ENCODE measurements at places on chromosomes 3 and 15.

DNA sequence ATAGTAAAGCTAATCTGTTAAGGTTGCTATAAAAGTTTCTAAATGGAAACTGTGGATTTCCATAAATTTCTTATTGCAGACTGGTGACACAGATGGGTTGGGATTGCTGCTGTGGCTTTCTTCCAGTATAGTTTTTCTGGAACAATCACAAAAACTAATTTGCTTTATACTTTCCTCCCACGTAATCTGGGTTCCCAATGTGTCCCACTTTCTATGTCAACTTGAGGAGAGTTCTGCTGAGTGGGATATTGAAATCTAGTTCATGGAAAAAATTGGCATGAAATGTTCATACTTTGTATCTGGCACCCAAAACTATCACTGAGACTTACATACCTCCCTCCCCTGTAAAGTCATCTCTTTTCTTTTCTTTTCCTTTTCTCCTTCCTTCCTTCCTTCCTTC lies 126.8 kb downstream of the TGFBR2 start:
- DNase-seq = no peak

DNA sequence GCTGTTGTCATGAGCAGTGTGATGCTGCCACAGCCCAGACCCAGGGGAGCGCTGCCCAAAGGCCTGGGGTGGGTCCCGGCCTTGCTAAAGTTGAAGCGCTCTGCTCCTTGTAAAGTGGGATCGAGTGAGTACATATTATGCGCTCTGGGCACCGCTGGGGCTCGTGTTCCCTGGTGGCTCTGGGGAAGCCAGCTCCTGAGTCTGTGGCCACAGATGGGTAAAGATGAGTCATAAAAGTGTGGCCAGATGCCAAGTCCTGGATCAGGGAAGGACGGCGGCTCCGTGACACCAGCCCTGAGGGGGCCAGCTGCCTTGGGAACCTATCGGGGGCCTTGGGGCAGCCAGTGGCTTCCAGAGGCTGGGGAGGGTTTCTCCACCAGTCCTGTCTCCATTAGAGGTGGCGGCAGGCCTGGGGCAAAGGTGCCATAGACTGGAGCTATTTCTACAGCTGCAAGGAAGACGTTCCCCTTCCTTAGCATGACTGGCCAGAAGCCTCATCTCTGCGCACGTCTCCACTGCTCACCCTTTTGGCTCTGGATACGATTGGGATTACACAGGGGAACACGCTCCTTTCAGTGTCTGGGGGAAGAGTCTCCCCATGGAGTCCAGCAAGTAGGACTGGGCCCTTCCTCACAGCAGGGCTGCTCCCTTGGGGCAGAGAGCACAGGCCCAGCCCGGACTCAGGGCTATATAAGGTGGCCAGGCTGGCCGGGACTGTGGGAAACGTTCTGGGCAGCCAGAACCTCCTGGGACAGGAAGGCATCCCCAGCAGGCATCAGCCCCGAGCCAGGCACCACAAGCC lies 1.2 kb upstream of the ITIH4 start:
- peak; percentile 13 for DNase-seq

GRCh38 chr3:12400616-12401194 lies 83.6 kb upstream of the TSEN2 start:
- no peak for DNase-seq

- no peak for DNase-seq
Measured at GRCh38 chr3:31289584-31289983, 243.1 kb upstream of the STT3B start.

- no peak for DNase-seq
Measured at GRCh38 chr3:3296979-3297381, 117.5 kb upstream of the CRBN start.

DNA sequence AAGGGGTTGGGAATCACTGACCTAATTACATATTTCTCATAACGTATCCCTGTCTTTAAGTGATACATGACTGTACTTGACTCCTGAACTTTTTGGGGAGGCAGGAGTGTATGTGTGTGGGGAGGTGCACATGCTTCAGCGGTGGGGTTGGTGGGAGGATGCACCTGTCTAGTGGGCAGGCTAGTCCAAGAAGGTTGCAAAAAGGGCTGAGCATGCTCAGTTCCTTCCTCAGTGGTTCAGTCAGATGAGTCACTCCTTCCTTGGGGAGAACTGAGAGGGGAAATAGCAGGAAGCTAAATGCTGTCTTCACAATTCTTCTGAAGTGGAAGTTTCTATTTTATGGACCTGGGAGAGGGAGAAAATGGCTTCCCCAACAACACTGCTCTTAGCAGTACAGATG lies 24.6 kb upstream of the AP4E1 start:
- DNase-seq = no peak

GRCh38 chr3:143750841-143751240 lies 97.4 kb downstream of the SLC9A9 start:
- DNase-seq = no peak

DNA sequence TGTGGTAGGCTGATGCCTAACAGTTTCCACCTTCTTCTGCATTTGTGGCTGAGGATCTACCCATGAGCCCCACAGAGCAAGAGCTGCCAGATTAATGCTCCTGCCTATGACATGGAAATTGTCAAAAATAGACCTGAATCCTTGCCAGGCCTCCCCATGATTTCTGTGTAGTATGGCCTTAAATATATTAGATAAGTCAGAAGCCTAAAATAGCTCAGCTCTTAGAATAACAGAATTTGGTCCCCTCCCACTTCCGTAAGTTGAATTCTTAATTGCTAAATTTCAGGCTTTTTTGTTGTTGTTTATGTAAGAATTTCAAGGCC lies 129.0 kb downstream of the SERPINI1 start:
- DNase-seq = no peak

- no peak for DNase-seq
Measured at GRCh38 chr3:143433787-143434378, 314.3 kb downstream of the CHST2 start.

- DNase-seq = no peak
Measured at GRCh38 chr15:33825453-33825852, 142.8 kb upstream of the CHRM5 start.

GRCh38 chr3:99843590-99844258 lies 26.1 kb downstream of the CMSS1 start:
- no peak for DNase-seq

DNA sequence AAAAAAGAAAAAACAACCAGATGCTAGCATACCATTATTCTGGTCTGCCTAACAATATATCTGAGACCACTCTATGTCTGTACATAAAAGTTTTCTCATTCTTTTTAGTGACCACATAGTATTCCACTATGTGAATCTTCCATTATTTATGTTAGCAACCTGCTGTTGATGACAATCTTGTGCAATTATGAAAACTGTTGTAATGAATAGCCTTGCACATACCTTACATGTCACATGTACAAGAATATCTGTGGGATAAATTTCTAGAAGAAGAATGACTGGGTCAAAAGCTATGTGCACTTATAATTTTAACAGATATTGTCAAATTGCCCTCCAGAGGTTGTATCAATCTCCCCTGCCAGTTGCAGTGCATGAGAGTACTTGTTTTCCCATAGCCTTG lies 62.5 kb downstream of the ARHGAP31 start:
- no peak for DNase-seq

GRCh38 chr3:102525624-102526023 lies 90.8 kb downstream of the ZPLD1 start:
- DNase-seq = no peak

DNA sequence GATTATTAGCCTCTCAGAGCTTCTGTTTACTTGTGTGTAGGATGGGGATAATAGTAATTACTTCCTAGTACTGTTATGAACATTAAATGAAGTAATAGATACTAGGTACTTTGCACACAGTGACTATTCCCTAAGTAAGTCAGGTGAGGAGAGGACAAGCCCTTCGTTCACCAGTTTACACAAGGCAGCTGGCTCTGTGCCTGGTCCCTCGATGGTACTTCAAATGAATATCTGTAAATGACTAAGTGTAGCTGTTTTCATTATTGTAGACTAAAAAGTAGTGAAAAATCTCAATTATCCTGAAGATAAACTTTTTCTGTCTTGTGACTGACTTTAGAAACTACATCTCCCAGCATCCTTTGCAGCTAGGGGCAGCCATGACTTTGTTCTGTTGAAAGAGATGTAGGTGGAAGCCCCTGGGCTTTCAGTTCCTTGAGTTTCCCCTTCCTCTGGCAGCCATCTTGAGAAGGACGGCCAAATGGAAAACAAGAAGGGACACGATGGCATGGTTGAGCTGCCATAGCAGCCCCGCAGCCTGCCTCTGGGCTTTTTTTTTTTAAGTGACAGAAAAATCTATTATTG lies 11.7 kb upstream of the WNT7A start:
- no peak for DNase-seq

- DNase-seq = peak; percentile 86
Measured at GRCh38 chr3:72152551-72153476, 367.9 kb upstream of the PROK2 start.

All from NCI-H345 (cell line).